ENCODE measurements at places on chromosomes 4 and X. TPM values are rescaled to one million over a fixed set of nuclear protein-coding genes. Genes with fewer than 3 reads are reported as not detected.

Gene TCEAL7
- 112 TPM for total RNA-seq

Gene AKAP4
- 1.0 TPM for total RNA-seq

Gene ZCCHC12
- total RNA-seq, result 1.0 TPM

Gene OSTC
- total RNA-seq, result 109 TPM

Gene LINC00632
- 6.8 TPM for total RNA-seq

Gene C4orf46
- 16.2 TPM for total RNA-seq

Gene ETDA
- not detected for total RNA-seq

Gene H2AZ1
- 124 TPM for total RNA-seq

Gene SAGE1
- total RNA-seq, result not detected

Gene HTN1
- not detected for total RNA-seq

Gene IL21
- total RNA-seq, result not detected

Gene SLITRK2
- total RNA-seq, result 0.52 TPM

Gene BEX5
- 0.52 TPM for total RNA-seq

Gene PRKX
- 6.3 TPM for total RNA-seq

Gene TMSB15B
- total RNA-seq, result 5.2 TPM

Gene NLGN3
- total RNA-seq, result 1.0 TPM

Gene VGLL1
- total RNA-seq, result not detected

Gene FRAS1
- 15.1 TPM for total RNA-seq

Gene ADH6
- total RNA-seq, result not detected

Gene FGA
- 3.7 TPM for total RNA-seq

Gene GAGE1
- total RNA-seq, result not detected

Gene DCX
- 3.7 TPM for total RNA-seq

Gene KCND1
- total RNA-seq, result 0.52 TPM

Gene PNMA6A
- total RNA-seq, result 3.7 TPM

Gene NAA15
- total RNA-seq, result 18.8 TPM

Gene LANCL3
- total RNA-seq, result under 0.01 TPM

Gene SLC35A2
- 6.3 TPM for total RNA-seq

Gene BTK
- total RNA-seq, result 2.1 TPM

Gene MID2
- total RNA-seq, result 17.7 TPM

Gene MAGEB1
- total RNA-seq, result not detected

Gene ZNF630
- total RNA-seq, result 2.1 TPM

Gene SPIN2A
- 3.7 TPM for total RNA-seq

Gene CD38
- total RNA-seq, result 1.0 TPM

Gene GLUD2
- total RNA-seq, result 3.7 TPM

Gene NUDT10
- total RNA-seq, result 1.0 TPM

Gene TSPAN6
- 36.0 TPM for total RNA-seq

Gene RIBC1
- total RNA-seq, result 0.52 TPM

Gene MID1
- 17.7 TPM for total RNA-seq

Gene NAP1L5
- 4.2 TPM for total RNA-seq

Gene RIPPLY1
- not detected for total RNA-seq

Gene USP17L17
- not detected for total RNA-seq

Gene GAGE12J
- total RNA-seq, result not detected

Gene MUC7
- not detected for total RNA-seq

Gene GPR34
- total RNA-seq, result 13.6 TPM

Gene CT45A2
- 0.52 TPM for total RNA-seq

Data from skeletal muscle tissue (tissue), 5 donors.